T-helper 1 cell (primary cell): ENCODE measurements at places on chromosomes 7 and 10.

GRCh38 chr7:115070311-115070710 is 148.4 kb downstream of the MDFIC start:
- DNase-seq: no peak

DNA sequence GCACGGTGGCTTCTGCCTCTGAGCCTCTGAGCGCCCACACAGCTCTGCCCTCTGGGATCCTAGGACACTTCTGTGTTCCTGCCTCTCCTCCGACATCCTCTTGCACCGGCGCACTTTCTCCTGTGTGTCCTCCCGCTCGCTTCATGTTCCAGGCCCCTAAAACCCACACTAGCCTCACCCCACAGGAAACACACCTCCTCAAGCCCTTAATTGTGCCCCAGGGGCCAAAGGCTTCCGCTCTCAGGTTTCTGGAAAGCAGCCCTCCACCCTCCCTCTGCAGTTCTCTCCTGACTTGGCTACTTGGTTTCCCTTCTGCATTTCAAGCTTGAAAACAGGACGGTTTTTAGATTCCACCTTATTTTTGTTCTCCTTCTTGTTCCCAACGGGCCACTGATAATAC is 7.3 kb downstream of the GFRA1 start:
- no peak for DNase-seq

- peak; percentile 55 for DNase-seq
Measured at GRCh38 chr7:1512781-1513656, 8.8 kb upstream of the INTS1 start.

- DNase-seq: no peak
Measured at GRCh38 chr10:121984463-121984862, 4.5 kb upstream of the TACC2 start.

GRCh38 chr10:26516540-26517101 is 78.5 kb downstream of the APBB1IP start:
- DNase-seq: no peak

DNA sequence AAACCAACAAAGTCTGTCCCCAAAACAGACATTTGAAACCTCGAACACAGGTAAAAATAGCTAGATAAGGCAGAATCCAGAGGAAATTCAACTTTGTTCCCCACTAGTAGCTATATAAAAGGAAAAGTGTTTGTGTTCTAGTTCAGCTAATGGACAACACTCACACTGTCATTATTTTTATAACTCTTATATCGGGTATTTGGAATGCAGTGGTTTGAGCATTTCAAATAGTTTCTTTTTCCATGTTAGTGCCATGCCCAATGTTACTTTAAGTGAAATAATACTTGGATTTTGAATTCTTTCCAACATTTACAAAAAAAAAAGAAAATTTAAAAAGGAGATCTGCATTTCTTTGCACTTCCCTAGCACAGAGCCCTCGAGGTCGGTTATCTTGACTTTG is 213.6 kb downstream of the DOCK4 start:
- DNase-seq: no peak

DNA sequence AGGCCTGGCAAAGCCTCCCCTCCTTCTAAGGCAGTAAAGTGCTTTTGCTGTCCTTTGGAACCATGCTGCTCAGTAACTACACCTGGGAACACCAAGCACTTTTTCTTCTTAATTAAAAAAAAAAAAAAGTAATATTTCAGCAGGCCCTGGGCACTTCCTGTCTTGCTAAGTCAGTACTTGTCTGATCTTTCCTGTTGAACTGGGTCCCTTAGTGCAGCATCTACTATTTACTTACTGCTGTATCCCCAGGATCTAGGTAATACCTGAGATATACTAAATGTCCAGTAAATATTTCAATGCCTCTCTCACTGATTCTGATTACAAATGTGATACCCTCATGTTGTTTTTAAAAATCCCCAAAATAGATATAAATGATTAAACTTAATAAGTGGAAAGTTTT is 77.4 kb downstream of the PPP1R3C start:
- no peak for DNase-seq

DNA sequence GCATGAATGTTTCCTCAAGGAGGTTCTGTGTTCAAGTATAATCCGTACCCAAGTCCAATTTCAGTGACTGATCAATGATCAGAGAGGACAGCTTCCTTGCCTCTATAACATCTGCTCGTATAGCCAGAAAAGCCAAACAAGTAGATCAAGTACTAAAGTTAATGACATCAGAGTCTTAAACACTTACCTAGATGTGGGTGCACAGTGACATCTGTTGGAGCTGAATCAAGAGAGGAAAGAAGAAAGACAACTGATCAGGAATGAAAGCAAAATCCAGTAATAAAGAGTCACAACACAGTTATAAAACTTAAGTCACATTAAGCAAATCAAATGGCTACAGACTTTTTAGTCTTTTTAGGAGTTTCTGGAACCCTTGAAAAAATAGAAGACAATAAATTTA is 236.5 kb downstream of the RELN start:
- DNase-seq: no peak

- DNase-seq: no peak
Measured at GRCh38 chr10:13079776-13080050, 20.2 kb upstream of the OPTN start.

- no peak for DNase-seq
Measured at GRCh38 chr10:111525696-111526095, 448.9 kb downstream of the ADRA2A start.

DNA sequence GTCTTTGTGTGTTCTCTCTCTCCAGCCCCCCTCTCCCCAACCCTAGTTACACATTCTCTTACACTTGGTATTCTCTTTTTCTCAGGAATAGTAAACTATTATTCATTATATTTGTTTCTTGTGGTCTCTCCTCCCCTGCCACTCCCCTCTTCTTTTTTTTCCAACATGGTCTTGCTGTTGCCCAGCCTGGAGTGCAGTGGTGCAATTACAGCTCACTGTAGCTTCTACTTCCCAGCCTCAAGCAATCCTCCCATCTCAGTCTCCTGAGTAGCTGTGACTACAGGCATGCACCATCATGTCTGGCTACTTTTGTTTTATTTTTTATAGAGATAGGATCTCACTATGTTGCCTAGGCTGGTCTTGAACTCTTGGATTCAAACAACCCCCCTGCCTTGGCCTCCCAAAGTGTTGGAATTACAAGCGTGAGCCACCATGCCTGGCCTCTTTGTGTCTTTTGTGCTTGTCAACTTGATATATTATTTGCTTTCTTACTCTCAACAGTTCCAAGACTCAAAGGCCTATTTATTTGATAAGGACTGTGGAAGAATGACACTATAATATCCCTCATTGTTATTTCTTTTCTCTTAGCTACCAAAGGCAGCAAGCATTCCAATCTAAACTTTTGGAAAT is 66.9 kb downstream of the MLLT10 start:
- no peak for DNase-seq

DNA sequence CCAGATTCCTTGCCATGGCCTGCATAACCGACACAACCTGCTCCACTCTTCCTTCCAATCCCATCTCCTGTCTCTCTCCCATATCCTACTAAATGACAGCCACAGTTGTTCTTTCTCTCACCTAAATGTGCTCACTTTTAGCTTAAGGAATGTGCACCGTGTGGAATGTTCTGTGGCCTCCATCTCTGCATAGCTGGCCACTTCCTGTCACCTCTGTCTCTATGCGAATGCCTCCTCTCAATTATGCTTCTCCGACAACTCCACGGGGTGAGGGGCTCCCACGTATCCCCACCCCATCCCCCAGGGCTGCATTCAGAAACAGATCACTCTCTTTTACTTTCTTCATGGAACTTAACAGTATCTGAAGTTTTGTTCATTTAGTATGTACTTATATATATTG is 110.7 kb downstream of the RAB18 start:
- no peak for DNase-seq

DNA sequence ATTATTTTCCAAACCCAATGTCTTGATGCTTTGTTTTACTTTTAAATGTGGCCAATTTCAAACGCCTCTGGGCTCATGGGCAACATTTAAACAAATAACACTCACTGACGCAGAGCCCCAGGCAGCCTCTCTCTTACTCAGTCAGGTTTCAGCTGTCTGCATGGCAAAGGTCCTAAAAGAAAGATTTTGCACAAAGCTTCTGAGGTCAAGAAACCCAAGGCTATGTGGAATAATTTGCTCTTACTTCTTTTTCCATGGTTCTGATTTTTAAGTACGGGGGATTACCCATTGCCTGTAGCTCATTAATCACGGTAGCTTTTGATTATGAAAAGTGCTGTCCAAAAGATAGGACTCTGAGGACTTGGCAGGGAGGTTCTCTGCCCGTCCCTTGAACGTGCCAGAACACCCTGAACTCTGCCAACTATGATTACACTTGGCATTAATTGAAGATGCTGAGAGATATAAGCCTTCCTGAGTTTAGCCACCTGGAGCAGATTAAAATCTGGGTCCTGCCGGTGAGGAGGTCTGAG is 14.1 kb upstream of the MSRB2 start:
- no peak for DNase-seq

DNA sequence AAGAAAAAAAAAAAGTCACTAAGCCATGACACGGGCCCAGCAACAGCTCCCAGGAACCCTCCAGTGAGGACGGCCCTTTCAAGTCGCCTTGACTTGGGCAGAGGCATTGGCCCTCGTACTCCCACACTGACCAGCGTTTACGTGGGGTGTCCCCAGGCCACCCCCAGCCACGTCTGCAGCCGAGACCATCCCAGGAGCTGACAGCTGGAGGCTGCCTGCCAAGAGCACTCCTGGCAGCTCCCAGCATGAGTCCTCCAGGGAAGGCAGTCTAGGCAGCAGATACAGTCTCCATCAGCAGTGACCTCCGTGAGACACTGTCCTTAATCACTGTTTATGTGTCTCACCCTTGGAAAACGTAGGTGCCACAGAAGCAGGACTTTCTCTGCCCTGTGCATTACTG is 86.5 kb downstream of the PROSER2 start:
- no peak for DNase-seq

GRCh38 chr10:4397337-4397736 is 428.7 kb upstream of the AKR1E2 start:
- no peak for DNase-seq

- no peak for DNase-seq
Measured at GRCh38 chr10:51311228-51311627, 236.9 kb downstream of the PRKG1 start.

DNA sequence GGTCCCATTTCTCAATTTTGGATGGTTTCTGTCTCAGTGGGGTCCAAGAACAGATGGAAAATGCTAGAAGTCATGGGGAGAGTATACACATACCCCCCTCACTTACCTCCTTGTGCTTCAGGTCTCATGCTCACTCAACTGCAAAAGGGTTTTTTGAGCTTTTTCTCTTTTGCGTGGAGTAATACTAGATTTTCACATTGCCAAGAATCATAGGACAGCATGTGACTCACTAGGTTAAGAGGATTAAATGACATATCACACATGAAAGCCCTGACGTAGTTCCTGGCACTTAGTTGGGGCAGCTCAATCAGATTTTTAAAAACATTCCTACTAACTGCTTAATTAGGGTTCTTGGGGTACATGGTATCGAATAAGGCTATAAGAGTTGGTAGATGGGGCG is 4.5 kb downstream of the PI4K2A start:
- DNase-seq: no peak

DNA sequence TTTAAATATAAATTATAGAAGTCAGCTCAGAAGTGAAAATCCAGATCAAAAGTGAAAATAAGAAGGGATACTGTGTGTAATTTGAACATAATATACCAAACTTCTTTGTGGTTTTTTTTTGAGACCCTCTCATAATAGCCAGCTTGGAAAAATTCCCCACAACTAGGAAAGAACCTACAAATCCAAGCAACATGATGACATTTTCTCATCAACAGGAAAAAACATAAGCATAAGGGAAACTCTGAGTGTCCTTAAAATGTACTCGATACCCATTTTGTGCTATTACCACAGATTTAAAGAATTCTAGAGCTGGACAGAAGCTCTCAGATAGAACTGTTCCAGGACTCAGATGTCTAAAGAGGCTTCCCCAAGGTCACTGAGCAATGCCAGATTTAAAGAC is 214.8 kb upstream of the KLF14 start:
- DNase-seq: no peak

DNA sequence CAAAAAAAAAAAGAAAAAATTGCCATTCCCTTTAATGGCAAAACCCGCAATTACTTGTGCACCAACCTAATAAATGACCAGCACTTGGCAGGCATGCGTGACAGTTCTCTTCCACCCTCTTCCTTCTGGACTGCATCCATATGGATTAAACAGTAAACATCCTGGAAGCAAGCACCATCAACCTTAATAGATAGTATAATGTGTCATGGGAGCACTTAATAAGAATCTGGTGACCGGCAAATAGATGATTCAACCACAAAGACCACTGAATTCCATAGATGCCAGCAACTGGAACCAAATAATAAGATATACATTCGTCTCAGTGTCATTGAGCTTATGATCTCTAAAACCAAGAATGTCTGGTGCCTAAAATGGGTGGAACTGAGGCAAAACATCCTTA is 610.2 kb downstream of the CALN1 start:
- no peak for DNase-seq

DNA sequence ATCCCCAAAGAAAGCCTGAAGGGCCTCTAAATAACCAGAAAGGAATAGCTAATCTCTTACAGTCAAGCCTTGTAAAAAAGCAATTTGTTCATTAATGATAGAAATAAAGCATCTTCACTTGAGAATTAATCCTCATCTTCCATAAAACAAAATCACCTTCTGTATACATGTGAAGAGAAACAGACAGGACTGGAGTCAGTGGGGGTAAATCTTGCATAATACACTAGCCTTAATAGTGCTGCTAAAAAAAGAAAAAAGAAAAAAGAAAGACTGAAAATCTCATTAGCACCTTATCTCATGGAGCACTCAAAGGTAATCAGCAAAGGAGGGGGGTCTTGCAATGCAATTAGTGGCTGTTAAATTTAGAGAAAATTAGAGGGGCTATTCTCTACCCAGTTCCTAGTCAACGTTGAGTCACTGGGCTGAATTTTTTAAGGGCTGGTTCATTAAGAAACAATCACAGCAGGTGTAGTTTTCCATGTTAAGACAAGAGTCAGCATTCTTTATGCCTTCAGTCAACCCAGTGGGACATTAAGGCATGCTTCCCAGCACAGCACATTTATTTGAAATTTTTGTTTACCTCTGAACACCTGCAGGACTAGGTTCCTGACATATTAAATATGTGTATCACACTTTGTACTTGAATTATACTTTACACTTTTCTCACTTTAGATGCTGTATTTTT is 1455.7 kb upstream of the CELF2 start:
- no peak for DNase-seq

DNA sequence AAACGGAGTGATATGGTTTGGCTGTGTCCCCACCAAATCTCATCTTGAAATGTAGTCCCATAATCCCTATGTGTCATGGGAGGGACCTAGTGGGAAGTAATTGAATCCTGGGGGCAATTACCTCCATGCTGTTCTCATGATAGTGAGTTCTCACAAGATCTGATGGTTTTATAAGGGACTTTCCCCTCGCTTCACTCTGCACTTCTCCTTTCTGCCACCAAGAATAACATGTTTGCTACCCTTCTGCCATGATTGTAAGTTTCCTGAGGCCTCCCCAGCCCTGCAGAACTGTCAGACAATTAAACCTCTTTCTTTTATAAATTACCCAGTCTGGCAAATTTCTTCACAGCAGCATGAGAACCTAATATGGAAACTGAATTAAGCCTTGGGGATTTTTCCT is 19.1 kb downstream of the FAM3C start:
- DNase-seq: no peak

GRCh38 chr10:23383637-23384036 is 39.0 kb upstream of the C10orf67 start:
- no peak for DNase-seq
